ENCODE measurements at places on chromosomes 6 and 20. TPM values are rescaled to one million over a fixed set of nuclear protein-coding genes. Genes with fewer than 3 reads are reported as not detected.

DPPA5 gene
- total RNA-seq: not detected

DNA sequence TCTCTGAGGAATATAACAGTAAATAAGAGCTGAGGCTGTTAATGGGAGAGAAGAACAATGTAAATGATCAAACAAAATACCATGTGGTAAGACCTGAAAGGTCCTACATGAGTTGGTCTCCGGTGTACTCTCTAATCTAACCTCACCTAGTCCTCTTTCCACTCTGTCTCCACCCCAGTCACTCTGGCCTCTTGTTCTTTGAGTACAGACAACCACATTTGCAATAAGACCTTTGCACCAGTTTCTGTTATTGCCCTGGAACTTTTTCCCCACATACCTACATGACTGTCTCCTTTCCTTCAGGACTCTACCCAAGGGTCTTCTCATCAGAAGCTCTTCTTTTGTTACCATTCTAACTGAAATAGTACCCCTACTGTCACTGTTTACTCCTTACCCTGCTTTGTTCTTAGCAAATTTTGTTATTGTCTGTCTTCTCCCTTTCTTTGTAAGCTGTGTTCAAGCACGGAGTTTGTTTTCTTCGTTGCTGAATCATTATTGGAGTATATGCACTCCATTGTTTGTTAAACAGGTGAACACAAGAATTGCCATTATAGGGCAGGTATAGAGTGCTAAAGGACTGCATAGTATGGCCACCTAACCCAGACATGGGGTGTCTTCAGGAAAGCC is 37.3 kb downstream of the MAPK14 start:
- peaks cover 5% of the 10 kb centered on the region for H3K36me3 ChIP-seq
- no peak for DNase-seq
- H3K4me1 ChIP-seq: peaks cover 69% of the 10 kb centered on the region
- H3K27me3 ChIP-seq: no peaks in the 10 kb centered on the region

ENPP3 gene
- total RNA-seq: 2.0 TPM

MCCD1 gene
- total RNA-seq: not detected

GLP1R gene
- total RNA-seq: not detected

GRCh38 chr20:31712564-31713311 is 9.9 kb downstream of the BCL2L1 start:
- peaks cover 95% of the 10 kb centered on the region for H3K4me1 ChIP-seq
- H3K27me3 ChIP-seq: no peaks in the 10 kb centered on the region

NKX2-2 gene
- not detected for total RNA-seq

- H3K27ac ChIP-seq: no peak overlapping the region
- no peaks in the 10 kb centered on the region for H3K36me3 ChIP-seq
- H3K27me3 ChIP-seq: no peaks in the 10 kb centered on the region
- no peaks in the 10 kb centered on the region for H3K4me1 ChIP-seq
- DNase-seq: no peak
These were observed 257.1 kb downstream of the BCKDHB start for GRCh38 chr6:80363501-80364122.

- H3K36me3 ChIP-seq: no peaks in the 10 kb centered on the region
- peaks cover 20% of the 10 kb centered on the region for H3K4me1 ChIP-seq
- no peak for DNase-seq
- no peak overlapping the region for H3K27ac ChIP-seq
- no peak overlapping the region for H3K4me3 ChIP-seq
- H3K27me3 ChIP-seq: no peaks in the 10 kb centered on the region
These were observed 14.8 kb upstream of the TENT5A start for GRCh38 chr6:81767163-81767891.

WFDC12 gene
- 4.4 TPM for total RNA-seq

DNA sequence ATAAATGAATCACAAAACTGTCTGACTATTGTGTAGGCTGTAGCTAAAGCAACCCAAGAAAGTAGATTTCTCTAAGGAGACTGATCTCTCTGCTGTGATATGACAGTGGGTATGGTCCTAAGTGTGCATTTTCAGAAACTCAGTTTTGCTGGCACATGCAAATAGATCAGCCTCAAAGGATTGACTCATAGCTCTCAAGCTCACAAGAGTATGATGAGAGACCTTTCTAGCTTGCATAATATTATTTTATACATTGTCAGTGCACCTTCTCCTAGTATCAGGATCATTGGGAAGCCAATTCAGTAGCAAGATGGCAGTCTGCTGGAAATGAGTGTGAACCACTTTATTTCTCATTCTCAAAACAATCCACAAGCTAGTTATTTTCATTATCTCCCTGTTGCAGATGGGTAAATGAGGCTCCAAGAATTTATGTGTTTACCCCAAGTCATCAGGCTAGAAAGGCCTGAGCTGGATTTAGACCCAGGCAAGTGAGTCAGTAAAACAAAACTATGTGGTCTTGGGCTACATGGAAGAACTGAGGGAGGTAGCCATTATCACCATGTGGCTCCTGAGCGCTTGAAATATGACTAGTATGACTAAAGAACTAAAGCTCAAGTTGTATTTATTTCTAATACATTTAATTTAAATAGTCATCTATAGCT is 27.9 kb upstream of the PLCB4 start:
- H3K27me3 ChIP-seq: no peaks in the 10 kb centered on the region
- H3K36me3 ChIP-seq: no peaks in the 10 kb centered on the region

DNA sequence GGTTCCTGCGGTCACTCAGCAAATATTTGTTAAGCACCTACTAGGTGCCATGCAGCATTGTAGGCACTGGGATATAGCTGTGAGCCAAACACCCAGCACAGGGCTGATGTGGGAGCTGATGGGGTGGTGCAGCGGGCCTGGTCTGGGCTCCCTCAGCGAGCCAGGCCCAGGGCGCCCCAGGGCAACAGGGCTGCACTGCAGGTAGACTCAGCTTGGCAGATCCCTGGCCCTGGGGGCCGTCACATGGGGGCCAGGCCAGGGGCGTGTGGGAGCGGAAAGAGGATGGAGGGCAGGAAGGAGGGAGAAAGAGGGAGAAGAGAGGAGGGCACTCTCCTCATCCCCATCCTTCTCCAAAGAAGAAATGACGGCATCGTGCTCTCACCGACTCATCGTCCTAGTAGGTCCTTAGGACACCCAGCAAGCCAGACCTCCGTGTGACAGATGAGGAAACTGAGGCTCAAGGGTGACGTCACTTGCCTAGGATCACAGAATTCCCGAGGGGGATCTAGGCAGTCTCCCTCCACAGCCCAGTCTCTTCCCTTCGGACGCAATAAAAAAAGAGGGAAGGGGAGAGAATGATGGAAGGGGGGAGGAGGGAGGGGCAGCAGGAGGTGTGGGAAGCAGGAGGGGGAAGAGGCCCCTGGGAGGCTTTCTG is 53.3 kb downstream of the RBM38 start:
- H3K36me3 ChIP-seq: no peaks in the 10 kb centered on the region
- H3K27me3 ChIP-seq: no peaks in the 10 kb centered on the region

- no peaks in the 10 kb centered on the region for H3K27me3 ChIP-seq
- H3K4me3 ChIP-seq: no peak overlapping the region
- peaks cover 3% of the 10 kb centered on the region for H3K4me1 ChIP-seq
These were observed 14.0 kb upstream of the PMEPA1 start for GRCh38 chr20:57723816-57724215.
